ENCODE measurements at places on chromosomes 5 and 9.

DNA sequence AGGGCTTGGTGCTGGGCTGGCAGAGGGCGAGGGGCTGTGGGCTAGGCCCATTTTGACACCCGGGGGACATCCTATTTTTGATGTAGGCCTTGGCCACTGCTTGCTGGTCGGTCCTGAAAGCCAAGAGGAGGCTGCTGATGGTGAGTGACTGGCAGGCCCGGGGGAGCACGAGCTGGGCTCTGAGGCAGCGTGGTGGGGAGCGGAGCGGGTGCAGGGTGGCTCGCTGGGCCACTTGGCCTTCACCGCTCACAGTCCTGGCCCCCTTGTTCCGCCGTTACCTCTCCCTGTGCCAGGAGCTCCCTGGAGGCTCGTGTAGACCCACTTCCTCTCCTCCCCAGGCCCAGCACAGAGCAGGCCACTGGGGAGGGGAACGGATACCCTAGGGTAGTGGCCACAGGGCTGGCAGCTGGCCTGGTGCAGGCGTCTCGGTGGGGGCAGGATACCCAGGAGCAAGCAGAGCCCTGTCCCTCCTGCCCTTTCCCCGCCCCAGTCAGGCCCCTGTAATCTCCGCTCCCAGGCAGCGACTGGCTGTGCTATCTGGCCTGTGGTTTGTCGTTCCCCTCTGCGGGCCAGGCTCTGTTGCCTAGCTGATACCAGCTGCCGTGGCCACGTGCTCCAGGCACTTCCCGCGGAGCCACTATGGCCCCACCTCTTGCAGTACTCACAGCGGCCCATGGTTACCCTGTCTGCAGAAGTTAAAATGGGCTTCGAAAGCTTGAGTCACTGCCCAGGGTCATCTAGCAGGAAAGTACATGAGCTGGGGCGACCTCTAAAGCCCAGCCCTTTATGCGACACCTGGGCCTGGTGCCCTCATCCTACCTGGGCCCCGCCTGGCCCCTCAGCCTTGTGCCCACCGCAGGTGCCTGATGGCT lies 11.7 kb upstream of the DOLPP1 start:
- DNase-seq = peak; percentile 93

DNA sequence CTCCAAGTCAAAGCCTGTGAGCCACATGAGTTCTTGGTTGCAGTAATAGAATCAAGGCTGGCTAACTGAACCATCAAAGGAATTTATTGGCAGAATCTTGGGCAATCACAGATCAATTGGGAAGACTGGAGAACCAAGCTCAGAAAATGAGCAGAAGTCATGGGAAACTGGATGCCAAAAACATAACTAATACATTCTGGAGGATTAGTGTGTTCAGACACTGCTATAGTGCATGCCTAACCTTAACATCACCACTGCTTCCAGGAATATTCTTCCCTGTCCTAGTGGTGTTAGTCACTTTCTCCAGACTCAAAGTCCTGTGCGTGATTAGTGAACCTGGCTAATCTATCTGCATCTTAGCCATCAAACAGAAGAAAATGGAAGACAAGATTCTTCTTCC lies 843.7 kb downstream of the EFNA5 start:
- no peak for DNase-seq

GRCh38 chr9:98781588-98782383 lies 14.6 kb downstream of the ANKS6 start:
- DNase-seq = peak; percentile 59

GRCh38 chr5:1026700-1027621 lies 18.4 kb downstream of the NKD2 start:
- DNase-seq = no peak

DNA sequence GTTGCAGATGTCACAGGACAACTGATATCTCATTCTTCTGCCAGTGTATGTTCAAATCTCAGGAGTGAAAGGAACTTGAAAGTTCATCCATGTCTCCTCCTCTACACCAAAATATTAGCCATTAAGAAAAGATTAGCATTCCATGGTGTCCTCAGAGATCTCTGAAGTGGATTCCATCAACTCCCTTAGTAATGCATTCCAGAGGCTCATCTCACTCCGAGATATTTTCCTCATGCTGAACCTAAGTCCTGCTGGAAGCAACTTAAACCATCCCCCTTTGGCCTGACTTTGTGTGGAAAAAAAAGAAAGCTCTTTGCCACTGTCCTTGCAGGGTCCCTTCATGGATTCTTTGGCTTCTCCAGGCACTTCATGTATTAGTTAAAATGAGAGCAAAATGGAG lies 155.7 kb upstream of the ZNF462 start:
- DNase-seq = no peak

DNA sequence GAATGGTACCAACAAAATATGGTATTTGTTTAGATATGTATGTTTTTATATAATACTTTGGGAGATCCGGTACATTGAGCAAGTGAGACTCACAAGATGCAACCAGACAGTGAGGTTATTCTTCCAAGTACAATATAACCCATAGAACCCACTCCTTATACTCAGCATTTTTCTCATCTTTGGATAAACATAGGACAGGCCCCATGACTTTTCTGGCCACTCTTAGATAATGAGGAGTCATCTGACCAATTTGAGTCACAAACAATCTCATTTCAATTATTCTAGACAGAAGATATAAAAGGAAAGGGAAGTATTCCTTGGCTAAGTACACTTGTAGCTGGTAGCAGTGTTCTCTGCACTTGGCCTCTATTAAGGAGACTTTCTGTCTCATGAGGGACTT lies 150.2 kb downstream of the SGCD start:
- no peak for DNase-seq

DNA sequence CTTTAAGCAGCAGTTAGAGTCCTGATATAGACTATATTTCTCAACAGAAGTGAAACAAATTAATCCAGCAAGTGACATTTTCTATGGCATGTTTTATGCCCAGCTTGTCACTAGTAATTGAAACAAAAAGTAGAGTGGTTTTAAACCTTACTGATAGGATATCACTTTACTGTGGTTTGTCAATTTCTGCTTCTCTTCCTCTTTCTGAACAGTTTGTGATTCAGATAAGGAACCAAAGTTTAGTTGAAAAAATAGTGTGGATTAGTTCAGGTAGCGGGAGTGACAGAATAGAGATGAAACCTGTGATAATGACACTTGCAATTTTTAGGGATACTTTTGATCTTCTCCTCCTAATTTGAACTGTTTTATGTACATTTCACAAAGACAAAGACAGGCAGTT lies 485.7 kb upstream of the EDIL3 start:
- no peak for DNase-seq

DNA sequence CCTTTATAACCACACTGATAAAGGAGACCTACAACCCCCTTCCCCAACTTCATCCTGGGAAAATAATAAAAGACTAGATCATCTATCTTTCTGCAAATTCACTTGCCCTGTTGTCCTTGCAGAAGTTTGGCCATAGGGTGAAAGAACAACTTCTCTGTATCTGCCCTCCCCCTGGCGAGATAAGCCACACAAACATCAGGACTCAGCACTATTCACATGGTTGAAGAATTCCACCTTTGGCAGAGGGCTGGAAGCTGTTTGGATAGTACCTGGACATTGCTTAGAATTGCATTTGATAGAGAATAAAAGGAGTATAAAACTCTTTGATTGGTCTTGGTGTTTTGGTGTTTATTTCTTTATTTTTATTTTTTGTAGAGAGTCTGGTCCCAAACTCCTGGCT lies 16.9 kb downstream of the FAM151B start:
- no peak for DNase-seq

- no peak for DNase-seq
Observed at GRCh38 chr5:33736510-33736909, 155.3 kb downstream of the ADAMTS12 start.

- peak; percentile 88 for DNase-seq
Observed at GRCh38 chr5:151126199-151126645, 31.4 kb downstream of the ANXA6 start.

GRCh38 chr5:167951116-167951515 lies 340.3 kb upstream of the WWC1 start:
- no peak for DNase-seq
